ENCODE measurements at places on chromosomes 6 and 20.

DNA sequence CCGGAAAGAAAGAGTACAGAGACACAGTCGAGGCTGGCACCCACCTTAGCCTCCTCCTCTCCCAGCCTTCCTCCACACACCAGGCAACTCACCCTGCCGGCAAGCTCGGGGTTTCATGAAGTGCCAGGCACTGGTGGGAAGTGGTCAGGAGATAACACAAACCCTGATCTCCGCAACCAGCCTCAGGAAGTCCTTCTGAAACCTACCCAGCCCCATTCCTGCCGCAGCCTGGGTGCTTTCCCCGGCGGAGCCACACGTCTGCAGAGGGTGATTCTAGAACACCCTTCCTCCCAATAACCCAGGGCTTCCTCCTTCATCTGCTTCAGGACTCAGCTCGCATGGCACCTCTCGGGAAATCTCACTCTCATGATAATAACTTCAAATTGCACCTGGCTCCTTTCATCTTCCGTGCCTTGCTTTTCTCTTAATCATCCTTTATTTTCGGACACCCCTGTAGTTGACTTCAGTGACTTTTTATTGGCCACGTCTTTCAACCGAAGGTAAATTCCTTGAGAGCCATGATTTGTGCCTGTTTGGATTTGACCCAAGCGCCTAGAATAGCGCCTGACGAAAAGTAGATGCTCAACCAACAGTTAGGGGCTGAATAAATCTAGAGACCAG is 8.7 kb upstream of the HLA-E start:
- no peak for DNase-seq
- no peak overlapping the region for H3K4me3 ChIP-seq
- H3K27ac ChIP-seq, result no peak overlapping the region
- H3K36me3 ChIP-seq, result no peaks in the 10 kb centered on the region
- H3K4me1 ChIP-seq, result no peaks in the 10 kb centered on the region

DNA sequence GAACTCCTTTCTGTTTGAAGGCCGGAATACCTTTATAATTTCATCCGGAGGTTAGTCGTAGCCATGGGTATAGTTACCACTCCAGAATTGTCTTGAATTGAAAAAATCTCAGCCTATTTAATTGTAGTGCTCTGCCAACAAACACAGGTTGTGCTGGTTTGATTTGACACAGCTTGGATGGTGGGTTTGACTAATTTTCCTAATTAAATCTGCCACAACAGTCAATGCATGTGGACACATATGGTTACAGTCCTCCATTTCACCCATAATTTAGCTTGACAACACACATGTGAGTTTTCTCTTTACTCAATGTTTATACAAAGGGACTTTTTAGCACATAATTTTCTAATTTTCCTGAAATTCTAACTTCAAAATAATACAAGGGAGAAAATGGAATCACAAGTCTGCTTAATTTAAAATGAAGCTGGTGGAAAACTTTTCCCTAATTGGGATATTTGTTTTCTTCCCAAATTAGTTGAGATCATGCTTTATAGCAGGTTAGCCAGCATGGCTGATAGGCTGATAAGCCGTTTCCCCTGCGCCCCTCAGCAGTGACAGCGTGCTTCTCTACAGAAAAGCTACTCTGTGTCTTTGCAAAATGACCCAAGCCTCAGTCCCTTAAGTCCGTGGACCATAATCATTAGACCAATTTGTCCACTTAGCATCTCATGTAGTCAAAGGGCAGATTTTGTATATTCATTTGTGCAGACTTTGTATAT is 463.5 kb upstream of the FLRT3 start:
- H3K27ac ChIP-seq, result no peak overlapping the region
- H3K4me3 ChIP-seq, result no peak overlapping the region
- H3K36me3 ChIP-seq, result no peaks in the 10 kb centered on the region
- no peaks in the 10 kb centered on the region for H3K27me3 ChIP-seq
- DNase-seq, result no peak
- H3K4me1 ChIP-seq, result no peaks in the 10 kb centered on the region

- H3K27ac ChIP-seq, result no peak overlapping the region
- DNase-seq, result no peak
- H3K36me3 ChIP-seq, result no peaks in the 10 kb centered on the region
- no peak overlapping the region for H3K4me3 ChIP-seq
- no peaks in the 10 kb centered on the region for H3K4me1 ChIP-seq
These were observed 51.9 kb downstream of the L3MBTL3 start for GRCh38 chr6:130070326-130070725.

DNA sequence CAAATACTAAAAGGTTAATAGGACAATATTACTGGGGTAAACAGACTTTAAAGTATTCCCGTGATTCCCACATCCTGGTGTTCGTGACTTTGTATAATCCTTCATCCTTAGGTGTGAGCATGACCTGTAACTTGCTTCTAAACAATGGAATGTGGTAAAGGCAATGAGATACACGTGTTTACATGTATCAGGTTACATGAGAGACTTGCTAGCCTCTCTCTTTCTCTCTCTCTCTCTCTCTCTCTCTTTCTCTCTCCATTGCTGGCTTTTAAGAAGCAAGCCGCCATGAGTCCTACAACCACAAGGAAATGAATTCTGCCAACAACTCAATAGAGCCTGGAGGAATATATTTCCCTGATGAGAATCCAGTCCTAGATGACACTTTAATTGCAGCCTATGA is 83.9 kb upstream of the LGSN start:
- no peaks in the 10 kb centered on the region for H3K36me3 ChIP-seq
- no peak overlapping the region for H3K4me3 ChIP-seq
- no peak for DNase-seq
- no peak overlapping the region for H3K27ac ChIP-seq
- H3K4me1 ChIP-seq, result no peaks in the 10 kb centered on the region

DNA sequence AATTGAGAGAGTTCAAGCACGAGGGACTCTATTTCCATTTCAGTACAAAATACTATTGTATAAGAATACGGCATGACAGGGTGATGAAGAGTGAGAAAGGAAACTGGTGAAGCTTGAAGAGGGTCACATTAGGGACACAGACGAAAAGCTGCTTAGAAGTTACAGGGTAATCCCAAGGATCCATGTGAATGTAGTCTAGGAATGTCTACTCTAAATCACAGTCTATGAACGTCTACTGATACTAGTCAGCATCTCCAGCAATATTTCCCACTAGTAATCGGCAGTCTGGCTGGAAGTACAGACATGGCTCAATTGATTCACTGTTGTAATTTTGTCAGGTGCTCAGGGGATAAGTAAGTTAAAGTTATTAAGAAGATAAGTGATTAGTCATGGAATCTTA is 156.4 kb downstream of the ASCC3 start:
- H3K4me3 ChIP-seq, result no peak overlapping the region
- H3K27ac ChIP-seq, result no peak overlapping the region
- H3K36me3 ChIP-seq, result no peaks in the 10 kb centered on the region
- DNase-seq, result no peak

DNA sequence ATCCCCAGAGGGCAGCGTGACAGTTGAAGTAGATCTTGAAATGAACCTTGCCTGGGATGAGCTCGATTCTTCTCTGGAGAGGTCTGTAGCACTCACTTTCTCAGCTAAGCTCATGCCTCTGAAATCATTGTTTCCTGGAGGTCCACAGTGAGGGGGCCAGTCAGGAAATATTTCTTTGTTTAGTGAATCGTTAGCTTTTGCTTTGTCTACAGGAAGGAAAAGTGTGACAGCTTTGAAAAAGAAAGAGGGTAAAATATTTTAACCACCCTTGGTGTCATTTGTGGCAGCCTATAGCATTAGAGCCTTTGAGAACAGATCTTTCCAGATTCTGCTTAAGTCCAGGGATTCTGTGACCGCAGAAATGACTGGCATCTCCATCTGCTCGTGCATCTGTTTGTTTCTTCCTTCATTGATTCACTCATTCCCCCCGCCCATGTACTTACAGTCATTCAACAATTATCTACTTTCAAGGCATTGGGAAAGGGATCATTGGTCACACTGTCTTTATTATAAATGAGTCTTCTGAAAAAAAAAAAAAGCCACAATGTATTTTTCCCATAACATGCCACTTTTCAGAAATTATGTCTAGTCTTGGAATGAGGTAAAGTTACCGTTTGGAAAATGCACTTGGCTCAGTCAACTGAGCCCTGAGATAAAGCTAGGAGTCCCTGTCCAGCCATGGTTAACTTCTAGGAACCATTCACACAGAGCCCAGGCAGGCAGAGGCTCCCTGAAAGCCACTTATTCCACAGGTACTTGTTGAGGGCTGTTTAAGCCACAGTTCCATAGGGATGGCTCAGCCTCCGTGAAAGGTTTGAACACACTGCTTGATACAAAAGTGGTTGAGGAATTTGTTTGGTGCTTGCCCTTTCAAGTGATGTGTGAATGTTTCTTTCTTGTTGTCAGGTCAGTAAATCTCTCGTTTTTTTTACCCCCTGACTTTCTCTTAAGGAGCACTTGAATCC is 86.0 kb downstream of the TIAM2 start:
- no peak overlapping the region for H3K4me3 ChIP-seq
- H3K27ac ChIP-seq, result no peak overlapping the region
- H3K4me1 ChIP-seq, result no peaks in the 10 kb centered on the region
- no peaks in the 10 kb centered on the region for H3K36me3 ChIP-seq
- no peak for DNase-seq

DNA sequence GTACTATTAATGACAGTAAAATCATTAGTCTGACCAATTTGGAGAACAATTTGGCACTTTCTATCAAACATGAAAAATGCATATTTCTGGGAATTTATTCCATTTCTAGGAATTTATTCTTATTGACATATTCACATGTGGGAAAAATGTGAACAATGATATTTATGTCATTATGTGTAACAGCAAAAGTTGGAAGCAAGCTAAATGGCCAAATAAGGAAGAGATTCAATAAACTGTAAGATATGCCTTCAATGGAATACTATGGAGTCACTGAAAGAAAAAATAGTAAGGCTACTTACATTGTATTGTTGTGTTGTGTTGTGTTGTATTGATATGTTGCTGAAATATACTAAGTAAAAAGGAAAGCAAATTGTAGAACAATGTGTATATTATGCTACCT is 100.5 kb upstream of the EDN1 start:
- no peak for DNase-seq
- no peak overlapping the region for H3K27ac ChIP-seq
- H3K4me3 ChIP-seq, result no peak overlapping the region
- no peaks in the 10 kb centered on the region for H3K4me1 ChIP-seq
- no peaks in the 10 kb centered on the region for H3K36me3 ChIP-seq

GRCh38 chr6:97461218-97461617 is 178.2 kb upstream of the MMS22L start:
- no peak for DNase-seq
- no peaks in the 10 kb centered on the region for H3K4me1 ChIP-seq
- H3K27me3 ChIP-seq, result no peaks in the 10 kb centered on the region
- H3K27ac ChIP-seq, result no peak overlapping the region
- H3K36me3 ChIP-seq, result no peaks in the 10 kb centered on the region

DNA sequence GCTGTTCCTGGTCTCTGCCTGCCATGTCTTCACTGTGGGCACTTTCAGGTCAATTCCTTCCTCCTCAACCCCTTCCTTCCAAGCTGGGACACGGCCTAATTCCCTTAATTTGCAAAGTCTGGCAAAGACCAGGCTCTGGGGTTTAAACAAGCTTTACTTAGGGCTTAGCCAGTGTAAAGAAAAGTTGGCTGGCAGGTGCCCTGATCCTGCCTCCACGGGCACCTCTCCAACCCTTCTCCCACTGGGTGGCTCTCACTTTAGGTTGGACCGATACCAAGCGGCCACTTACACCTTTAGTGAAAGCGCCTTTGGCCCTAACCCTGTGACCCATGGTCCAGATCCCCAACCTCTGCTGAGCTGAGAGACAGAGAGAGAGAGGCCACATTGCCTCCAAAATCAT is 13.7 kb upstream of the MLN start:
- H3K27ac ChIP-seq, result no peak overlapping the region
- no peaks in the 10 kb centered on the region for H3K27me3 ChIP-seq
- no peaks in the 10 kb centered on the region for H3K36me3 ChIP-seq
- no peaks in the 10 kb centered on the region for H3K4me1 ChIP-seq
- DNase-seq, result no peak
- no peak overlapping the region for H3K4me3 ChIP-seq

- H3K36me3 ChIP-seq, result no peaks in the 10 kb centered on the region
- no peak overlapping the region for H3K4me3 ChIP-seq
- no peaks in the 10 kb centered on the region for H3K4me1 ChIP-seq
- H3K27ac ChIP-seq, result no peak overlapping the region
- DNase-seq, result no peak
- H3K27me3 ChIP-seq, result no peaks in the 10 kb centered on the region
These were observed 245.6 kb downstream of the PRKN start for GRCh38 chr6:162481938-162482337.

- H3K4me1 ChIP-seq, result no peaks in the 10 kb centered on the region
- no peak overlapping the region for H3K4me3 ChIP-seq
- DNase-seq, result no peak
- no peaks in the 10 kb centered on the region for H3K36me3 ChIP-seq
- H3K27me3 ChIP-seq, result no peaks in the 10 kb centered on the region
- no peak overlapping the region for H3K27ac ChIP-seq
These were observed 255.8 kb downstream of the NFATC2 start for GRCh38 chr20:51286758-51287157.

DNA sequence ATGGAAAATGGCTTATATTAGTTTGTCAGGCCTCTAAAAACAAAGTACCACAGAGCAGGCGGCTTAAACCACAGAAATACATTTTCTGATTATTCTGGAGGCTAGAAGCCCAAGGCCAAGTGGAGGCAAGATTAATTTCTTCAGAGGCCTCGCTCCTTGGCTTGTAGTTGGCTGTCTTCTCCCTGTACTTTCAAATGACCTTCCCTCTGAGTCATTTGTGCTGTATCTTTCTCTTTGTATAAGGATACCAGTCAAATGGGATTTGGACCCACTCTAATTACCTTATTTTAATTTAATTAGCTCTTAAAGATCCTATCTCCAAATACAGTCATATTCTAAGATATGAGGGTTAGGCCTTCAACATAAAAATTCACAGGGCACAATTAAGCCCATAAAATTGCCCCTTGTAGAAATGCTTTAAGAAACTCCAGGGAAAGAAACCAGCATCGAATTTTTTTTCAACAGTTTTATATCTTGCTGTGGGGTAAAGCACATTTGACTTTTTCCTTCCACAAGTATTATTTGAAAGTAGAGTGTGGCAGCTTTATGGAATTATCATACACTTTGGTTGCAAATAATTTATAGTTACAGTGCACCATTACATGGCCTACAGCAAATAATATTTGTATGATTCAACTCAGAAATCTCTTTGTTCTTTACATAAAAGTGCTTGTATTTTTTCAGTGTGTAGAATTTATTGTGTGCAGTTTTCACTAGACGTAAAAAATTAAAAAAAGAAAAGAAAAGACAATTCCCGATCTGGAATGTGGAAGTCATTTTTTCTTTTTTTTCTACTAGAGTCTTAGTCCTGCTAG is 706.1 kb downstream of the KIF16B start:
- no peaks in the 10 kb centered on the region for H3K36me3 ChIP-seq
- no peak overlapping the region for H3K4me3 ChIP-seq
- H3K27ac ChIP-seq, result no peak overlapping the region
- H3K4me1 ChIP-seq, result no peaks in the 10 kb centered on the region
- no peak for DNase-seq
- no peaks in the 10 kb centered on the region for H3K27me3 ChIP-seq

DNA sequence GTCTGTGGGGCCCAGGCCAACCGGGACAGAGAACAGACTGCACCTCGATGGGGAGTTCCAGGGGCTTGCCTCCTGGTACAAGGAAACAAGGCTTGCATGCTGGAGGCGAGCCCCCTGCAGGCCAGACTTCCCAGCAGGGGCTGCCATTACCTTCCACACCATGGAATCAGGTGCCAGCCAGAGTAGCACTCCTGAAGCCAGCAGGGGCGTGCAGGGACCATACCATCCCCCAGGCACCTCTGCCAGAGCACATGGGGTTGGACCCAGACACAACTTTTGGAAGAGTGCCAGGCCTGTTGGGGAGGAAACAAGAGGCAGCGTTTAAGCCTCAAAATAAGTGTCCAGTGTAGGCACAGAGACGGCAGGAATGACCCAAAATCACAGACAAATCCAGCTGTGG is 6.5 kb downstream of the DDO start:
- no peak overlapping the region for H3K27ac ChIP-seq
- H3K36me3 ChIP-seq, result no peaks in the 10 kb centered on the region
- no peaks in the 10 kb centered on the region for H3K27me3 ChIP-seq
